CMK (cell line): ENCODE measurements at places on chromosomes 7 and 10.

- DNase-seq = no peak
Observed at GRCh38 chr7:45699726-45700390, 125.7 kb downstream of the ADCY1 start.

- no peak for DNase-seq
Observed at GRCh38 chr7:76074972-76075370, 27.1 kb downstream of the MDH2 start.

- no peak for DNase-seq
Observed at GRCh38 chr10:43374194-43374593, 2.8 kb downstream of the FXYD4 start.

DNA sequence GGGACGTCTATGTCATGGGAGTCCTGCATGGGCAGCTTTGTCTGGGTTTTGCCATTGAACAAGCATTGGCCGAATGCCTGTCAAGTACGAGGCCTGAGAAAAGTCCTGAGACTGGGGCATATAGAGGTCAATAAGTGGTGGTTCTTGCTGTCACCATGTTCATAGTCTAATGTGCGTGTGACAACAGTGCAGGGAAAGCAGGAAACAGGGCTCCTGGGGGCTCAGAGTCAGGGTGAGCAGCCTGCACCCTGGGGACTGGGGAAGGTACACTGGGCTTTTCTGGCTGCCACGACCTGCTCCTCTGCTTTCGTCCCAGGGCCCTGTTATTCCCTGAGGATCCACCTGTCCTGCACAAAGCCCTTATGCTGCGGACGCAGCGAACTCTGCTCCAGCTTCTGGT, 21.3 kb downstream of the FAM241B start:
- no peak for DNase-seq

- no peak for DNase-seq
Observed at GRCh38 chr7:73892003-73892999, 31.3 kb downstream of the TMEM270 start.

DNA sequence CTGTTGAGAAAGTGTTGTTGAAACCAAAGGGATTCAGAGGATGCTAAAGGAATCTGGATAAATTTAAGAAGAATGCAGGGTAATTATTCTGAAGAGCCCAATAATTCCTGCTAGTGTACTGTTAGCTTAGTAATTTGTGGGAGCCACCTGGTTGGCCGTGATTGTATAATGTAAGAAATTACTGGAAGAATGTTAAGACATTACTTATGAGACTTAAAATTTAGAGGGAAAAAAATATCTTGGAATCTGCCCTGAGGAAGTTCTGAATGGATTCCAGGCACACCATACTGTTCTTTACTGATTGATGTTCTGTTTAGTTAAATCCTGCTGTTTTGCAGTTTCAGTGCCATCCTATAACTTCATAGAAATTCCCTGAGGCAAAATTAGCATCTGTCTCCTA, 155.0 kb upstream of the RHOBTB1 start:
- no peak for DNase-seq

DNA sequence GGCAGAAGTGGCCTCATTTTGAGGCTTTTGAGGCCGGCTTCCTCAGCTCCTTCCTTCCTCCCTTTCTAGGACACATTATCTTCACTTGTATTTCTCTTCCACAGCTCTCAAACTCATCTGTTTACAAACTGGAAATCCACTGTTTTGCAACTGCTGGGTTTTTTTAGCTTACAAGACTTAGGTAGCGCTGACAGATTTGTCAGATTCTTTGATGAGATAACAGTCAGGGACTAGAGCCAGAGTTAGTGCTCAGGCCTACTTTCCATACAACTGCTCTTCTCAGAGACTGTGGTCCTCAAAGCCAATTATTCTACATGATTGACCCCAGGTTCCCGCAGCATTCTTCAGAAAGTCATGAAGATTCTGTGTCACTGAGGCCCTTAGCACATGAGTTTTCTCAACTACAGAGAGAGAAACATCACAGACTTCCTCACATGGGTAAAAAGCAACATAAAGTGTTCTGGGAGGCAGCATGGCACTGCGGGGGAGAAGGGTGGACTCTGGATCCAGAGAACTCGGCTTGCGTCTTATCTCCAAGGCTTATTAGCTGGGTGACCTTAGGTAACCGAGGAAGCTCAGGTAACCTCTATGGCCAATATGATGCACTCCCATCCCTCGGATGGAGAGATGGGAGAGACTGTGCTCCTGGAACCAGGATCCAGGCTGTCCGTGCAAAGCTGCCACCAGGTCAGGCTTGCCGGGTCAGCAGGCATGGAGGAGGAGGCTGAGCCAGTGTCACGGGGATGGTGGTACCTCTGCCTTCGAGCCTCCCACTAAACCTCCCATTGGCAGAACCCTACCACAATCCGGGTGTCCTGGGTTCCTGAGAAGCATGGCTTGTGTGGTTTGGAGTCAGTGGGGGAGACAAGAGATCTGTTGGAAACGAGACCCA, 10.5 kb downstream of the DDC start:
- no peak for DNase-seq

- peak; percentile 3 for DNase-seq
Observed at GRCh38 chr7:48299580-48300169, 128.4 kb downstream of the ABCA13 start.

DNA sequence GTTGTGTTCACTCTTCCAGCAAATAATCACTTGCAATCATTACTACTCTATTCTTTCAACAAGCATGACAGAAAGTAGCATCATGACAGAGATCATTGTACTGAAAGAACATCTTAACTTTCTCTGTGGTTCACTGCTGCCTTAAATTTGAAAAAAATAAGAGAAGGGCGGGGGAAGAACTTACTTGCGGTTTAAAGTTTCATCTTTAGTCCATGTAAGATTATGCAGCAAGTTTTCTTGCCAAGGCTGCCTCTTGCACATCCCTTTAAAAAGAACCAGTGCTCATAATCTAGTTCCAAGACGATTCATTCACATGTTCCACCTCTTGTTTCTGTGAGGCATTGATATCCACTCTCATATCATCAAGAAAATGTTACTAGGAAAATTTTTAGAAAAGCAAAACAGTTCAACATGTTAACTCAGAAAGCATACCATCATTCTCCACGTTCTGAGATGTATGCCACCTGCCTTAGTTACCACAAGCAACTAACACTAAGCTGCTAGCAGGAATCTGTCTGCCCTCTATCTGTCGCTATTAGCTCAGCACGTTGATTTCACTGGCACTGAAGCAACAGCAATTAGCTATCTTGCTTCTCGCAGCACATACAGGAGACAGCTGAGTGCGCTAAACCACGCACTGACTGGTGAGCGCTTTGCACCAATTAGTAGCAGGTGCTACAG, at the start of gene PCDH15:
TSS of gene PCDH15 (minus strand) at position 491 of the 681 bp plus-strand sequence. CDS start 136,969 bp downstream, outside the sequence.
- no peak for DNase-seq

- no peak for DNase-seq
Observed at GRCh38 chr7:158595068-158595467, 7.4 kb upstream of the PTPRN2 start.

GRCh38 chr7:73438547-73439409, 5.2 kb downstream of the FZD9 start:
- no peak for DNase-seq

DNA sequence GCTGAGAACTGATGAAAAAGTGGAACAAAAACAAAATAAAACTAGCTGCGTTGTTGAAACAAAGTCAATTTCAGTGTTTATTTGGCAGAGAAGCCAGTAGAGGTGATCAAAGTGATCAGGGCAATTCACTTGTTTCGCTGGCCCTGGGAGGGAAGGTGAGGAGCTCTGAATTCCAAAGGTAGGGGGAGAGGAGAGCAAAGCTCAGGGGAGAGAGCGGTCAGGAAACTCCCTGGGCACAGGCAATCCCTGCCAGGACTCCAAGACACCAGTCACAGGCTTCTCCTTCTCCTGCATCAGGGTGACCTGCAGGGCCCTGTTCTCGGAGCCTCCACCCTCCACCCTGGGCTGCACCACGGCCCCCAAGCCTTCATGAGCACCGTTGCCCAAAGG, 6.8 kb upstream of the KIAA1217 start:
- DNase-seq = no peak

- no peak for DNase-seq
Observed at GRCh38 chr10:15796762-15797161, 63.5 kb downstream of the MINDY3 start.

DNA sequence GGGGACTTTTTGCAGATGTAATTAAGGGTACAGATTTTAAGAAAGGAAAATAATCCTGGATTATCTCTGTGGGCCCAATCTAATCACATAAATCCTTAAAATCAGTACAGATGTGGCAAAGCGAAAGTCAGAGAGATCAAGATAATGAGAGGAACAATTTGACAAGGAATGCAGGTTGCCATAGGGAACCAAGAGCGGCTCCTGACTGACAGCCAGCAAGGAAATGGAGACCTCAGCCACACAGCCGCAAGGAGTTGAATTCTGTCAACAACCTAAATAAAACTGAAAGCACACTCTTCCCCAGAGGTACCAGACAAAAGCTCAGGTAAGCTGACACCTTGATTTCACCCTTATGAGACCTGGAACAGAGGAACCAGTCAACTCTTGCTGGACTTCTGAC, 3.4 kb upstream of the PNPLA8 start:
- DNase-seq = no peak

- no peak for DNase-seq
Observed at GRCh38 chr7:41832941-41833340, 130.1 kb upstream of the INHBA start.

- no peak for DNase-seq
Observed at GRCh38 chr7:36742911-36743775, 18.8 kb upstream of the AOAH start.

DNA sequence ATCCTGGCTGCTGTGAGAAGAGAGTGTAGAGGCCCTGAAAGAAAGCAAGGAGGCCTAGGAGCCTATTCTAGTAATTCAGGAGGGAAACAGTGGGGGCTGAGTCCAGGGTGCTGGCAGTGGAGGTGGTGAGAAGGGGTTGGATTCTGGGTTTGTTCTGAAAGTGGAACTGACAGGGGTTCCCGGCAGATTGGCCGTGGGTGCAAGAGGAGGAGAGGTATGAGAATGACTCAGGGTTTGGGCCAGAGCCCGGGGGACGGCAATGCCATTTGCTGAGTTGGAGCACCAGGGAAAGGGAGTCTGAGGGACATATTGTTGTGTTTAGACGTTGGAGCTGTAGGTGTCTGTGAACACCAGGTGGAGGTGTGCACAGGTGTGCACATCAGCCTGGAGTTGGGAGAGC, 38.5 kb downstream of the NPTX2 start:
- DNase-seq = no peak

DNA sequence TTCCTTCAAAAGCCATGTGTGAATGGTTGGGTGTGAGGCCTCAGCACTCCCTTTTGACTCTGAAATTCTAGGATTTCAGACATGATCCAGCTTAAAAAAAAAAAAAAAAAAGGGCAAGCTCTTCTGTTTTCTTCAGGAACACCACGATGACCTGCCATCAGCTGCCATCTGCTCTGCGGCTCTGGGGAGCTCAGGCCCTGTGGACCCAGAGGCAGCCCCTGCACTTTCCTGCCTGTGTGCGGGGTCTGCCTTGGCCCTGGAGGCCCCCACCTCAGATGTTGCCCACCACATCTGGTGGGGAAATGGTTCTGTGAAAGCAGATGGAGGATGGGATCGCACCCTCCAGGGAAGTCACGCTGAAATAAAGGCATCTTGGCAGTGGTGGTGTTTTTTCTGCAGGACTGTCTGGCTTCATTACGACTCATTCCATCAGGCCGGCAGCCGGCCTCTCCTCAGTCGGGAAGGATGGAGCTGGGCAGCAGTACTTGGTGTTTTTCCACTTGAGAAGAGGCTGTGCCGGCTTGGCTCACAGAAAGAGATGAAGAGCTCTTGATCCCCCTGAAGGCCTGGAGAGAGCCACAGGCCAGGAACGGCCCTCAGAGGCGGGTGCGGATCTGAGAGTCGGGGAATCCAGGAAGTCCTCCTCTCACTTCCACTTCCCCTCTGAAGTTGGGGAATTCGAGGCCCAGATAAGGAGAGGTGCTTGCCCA, 66.1 kb upstream of the AQP1 start:
- DNase-seq = no peak

- DNase-seq = no peak
Observed at GRCh38 chr10:127979566-127979965, 72.7 kb downstream of the PTPRE start.

DNA sequence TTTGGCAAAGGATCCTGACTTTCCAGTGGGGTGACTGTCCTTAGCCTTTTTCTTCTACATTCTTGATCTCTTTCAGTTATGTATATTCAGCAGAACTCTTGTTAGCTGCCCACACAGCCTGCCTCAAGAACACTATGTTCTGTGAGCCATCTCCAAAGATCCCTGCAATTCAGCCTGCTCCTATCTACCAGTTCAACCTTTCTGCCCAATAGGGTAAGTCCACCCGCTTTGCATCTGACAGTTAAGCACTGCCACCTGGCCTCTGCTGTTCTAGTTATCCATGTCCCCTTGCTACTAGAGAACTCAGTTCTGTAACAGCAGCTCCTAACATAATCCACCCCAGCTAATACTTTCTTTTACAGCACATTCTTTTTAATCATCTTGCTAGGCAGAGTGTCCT, 13.5 kb downstream of the OR9A2 start:
- DNase-seq = no peak

- DNase-seq = no peak
Observed at GRCh38 chr10:69801434-69802315, at the start of gene COL13A1. Gene COL13A1, plus strand, starts transcription at chr10:69801906. Its CDS starts 518 bp downstream, at chr10:69802424.

- DNase-seq = peak; percentile 21
Observed at GRCh38 chr7:14691597-14692203, 210.9 kb downstream of the DGKB start.

GRCh38 chr10:12357525-12358151, 8.3 kb downstream of the CAMK1D start:
- no peak for DNase-seq

DNA sequence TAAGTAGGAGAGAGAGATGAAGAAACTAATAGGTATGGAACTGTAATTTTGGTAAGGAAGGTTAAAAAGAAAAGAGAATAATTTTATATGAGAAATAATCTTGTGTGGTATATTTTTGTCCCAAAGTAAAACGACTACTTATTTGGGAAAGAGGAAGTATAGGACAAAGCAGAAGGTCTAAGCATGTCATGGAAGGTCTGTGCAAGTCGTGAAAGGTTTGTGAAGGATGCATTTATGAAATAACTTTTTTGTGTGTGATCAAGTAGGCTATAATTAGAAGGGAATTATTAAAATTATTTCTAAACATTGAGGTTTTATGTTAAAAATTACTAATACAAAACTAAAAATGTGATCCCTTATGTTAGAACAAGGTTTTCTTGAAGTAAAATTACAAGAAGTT, 63.3 kb downstream of the ZNF783 start:
- DNase-seq = no peak

DNA sequence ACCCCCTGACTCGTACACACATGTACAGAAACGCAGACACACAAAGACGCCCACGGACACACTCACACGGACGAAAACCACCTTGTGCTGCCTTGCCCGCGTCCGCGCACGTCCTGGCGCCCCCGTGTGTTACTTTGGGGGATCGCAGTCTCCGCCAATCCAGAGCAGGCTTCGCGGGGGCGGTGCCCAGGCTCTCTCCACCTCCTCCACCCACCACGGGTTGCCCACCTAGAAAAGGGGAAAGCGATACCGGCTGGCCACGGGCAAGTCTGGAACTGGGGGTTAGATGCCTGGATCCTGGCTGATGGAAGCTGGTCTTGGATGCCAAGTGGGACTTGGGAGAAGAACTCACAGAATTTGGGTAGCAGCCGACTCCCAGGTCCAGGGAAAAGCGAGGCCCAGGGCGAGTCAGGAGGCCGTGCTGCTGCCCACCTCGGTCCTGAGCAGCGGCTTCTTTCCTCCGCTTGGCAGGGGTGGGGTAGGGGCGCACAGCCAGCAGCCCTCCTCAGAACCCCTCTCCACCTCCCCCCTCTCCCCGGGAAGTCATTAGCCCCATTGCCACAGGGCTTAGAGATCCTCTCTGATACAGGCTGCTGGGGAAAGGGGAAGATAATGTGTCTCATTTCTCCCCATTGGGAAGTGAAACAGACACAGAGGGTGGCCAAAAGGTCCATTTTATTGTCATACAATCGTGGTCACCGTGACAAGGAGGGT, 4.6 kb upstream of the VGF start:
- no peak for DNase-seq
